ENCODE measurements at places on chromosomes 3 and 15.

DNA sequence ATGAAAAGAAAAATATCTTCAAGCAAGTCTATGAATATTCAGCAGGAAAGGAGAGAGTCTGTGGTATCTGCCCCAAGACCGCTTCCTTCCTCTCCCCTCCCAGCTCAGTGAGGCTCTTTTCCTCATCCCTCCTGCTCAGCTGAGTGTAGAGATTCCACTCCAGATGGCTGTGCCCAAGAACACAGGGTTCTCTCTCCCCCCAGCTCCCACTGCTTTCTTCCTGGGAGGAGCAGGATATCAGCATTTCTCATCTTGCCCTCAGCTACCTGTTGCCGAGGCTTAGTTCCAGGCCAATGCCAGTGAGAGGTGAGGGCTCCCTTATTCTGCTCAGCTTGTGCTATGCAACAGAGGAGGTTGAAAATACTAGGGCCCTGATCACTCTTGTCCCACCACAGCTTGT is 211.9 kb downstream of the SV2B start:
- no peak for DNase-seq

- no peak for DNase-seq
Observed at GRCh38 chr15:97899981-97900380, 60.5 kb upstream of the ARRDC4 start.

- DNase-seq: no peak
Observed at GRCh38 chr3:167733961-167734497, 663 bp downstream of the PDCD10 start.

DNA sequence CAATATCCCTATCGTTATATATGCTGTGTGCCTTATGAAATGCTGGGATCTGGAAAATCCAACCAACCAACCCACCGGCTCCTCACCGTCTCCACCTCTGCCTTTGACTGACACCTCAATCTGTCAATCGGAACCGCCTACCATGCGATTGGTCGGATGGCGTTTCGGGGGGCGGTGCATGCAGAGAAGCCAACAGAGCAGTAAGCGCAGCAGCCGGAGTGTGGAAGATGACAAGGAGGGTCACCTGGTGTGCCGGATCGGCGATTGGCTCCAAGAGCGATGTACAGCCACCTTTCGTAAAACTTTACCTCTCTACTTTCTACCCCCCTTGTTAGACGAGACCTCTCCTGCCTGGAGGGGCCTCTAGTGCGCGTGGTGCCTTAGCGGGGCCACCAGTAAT is 6.3 kb downstream of the CLK3 start:
- DNase-seq: no peak

DNA sequence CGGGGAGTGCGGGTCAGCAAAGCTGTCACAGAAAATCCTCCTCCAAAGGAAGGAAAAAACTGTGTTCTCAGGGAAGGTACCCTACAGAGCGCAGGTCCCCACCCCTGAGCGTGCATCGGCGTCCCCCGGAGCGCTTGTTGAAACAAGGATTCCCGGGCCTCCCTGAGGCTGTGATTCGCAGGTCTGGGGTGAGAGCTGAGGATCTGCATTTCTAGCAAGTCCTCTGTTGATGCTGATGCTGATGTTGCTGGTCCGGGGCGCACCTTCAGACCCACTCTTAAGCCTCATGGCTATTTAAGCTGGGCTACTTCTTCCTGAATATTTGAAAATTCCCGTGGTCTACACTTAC is 226.2 kb upstream of the IGF1R start:
- DNase-seq: no peak

- DNase-seq: no peak
Observed at GRCh38 chr15:88179562-88179961, 77.0 kb downstream of the NTRK3 start.

DNA sequence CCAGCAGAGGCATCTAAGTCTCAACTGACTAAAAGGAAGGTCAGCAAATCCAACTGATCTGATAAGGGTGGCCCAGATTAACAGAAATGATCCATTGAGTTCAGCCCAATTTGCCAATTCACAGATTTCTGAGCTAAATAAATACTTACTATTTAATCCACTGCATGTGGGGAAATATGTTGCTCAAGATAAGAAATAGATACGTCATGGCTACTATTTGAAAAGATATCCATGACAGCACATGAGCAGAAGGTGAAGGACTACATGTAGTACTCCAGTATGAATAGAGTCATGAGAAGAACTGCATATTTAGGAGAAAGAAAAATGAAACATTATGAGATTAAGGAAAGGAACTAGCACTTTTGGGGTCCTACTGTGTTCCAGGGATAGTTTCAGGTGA is 332.4 kb downstream of the ARPP21 start:
- DNase-seq: no peak

- DNase-seq: no peak
Observed at GRCh38 chr3:152113992-152114651, 154.6 kb upstream of the MBNL1 start.

DNA sequence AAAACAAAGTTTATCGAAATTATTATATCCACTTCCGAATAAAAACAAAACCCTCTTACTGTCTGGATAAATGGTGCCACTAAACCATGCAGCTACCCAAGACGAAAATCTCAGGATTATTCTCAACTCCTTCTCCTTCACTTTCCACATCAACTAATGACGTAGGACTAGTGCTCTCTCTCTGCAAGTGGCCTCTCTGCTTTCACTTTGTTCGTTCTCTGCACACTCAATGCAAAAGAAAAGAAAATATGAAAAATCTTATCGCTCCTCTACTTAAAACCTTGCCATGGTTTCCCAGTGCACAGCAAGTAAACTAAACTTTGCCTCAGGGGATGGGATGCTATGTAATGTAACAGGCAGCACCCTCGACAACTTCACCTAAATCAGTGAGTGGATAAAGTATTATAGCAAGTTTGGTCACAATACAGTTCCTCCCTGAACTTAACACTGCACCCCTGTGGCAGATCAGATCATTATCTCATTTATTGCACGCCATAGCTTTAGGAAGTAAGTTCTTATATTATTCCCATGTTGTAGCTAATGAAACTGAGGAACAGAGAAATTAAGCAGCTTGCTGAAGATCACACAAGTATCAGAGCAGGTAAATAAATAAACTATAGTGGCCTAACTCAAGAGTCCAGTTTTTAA is 262.7 kb upstream of the GADL1 start:
- DNase-seq: no peak

- DNase-seq: no peak
Observed at GRCh38 chr3:141610939-141611338, 124.1 kb downstream of the RASA2 start.

DNA sequence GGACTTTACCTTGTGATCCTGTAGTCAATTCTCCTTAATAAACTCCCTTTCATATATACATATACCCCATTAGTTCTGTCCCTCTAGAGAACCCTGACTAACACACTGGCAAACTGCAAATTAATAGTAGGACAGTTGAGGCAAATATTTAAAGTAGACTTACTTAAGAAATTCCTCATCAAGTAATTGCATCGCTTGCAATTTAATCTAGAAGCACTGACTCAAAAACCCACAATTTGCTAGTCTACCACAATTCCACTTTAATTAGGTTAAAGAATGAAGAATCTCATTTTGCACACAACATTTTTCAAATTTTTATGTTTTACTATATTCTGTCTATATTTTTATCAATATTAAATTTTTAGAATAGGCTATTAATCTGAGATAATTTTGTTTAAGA is 188.1 kb downstream of the PLOD2 start:
- no peak for DNase-seq

DNA sequence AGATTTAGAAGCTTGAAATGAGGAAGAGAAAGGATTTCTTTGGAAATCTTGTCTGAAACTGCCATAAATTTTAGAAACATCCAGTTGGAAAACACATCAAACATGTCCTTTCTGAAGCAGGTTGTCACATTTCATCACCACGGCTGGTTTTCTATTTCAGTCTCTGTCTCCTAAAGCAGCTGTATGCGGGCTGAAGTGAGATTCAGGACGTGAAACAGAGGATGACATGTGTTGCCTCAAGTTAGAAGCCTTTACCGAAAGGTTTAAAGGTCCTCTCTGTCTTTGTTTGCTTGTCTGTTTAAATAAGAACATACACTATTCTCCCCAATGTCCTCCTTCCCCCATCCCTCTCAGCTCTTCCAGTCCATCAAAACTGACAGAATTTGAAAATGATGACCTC is 141.9 kb downstream of the SQOR start:
- DNase-seq: no peak

DNA sequence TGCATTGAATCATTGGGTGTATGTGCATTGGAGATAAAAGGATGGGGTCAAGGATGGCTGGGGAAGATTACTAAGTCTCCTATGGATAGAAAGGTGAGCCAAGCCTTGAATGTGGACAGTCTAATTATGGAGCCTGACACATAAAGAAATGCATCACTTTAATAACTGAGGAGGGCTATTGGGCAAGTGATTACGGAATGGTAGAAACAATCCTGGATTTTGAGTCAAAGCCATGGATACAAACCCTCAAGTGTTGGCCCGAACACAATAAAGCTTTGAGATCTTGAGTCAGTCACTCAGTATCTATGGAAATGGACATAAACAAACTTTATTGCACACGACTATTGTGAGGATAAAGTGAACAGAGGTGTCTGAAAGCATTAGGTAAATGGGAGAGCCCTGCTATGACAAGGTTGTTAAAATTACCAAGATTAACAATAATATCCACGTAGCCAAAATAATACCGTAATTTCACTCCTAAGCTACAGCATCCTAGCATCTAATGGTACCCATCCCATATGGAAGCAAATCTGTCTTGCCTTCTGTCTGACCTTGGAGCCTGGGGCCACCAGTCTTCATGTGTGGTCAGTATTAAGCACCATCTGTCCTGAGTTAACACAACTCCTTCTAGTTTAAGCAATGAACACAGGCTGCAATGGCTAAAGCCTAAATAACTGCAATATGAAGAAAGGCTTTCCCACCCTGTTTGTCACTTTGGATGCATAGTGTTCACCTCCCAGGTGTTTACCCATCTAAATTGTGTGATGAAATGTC is 136.9 kb upstream of the PRICKLE2 start:
- no peak for DNase-seq

Measured in stimulated activated CD8-positive, alpha-beta memory T cell treated with anti-CD3 and anti-CD28 coated beads, Interleukin-4, amount 100 ng/mL, for 4 hours (primary cell).